A172 (cell line): ENCODE measurements at places on chromosomes 11 and 22. TPM values are rescaled to one million over a fixed set of nuclear protein-coding genes. Genes with fewer than 3 reads are reported as not detected.
A peak's percentile ranks its signal among the peaks of the same experiment; 100 is the strongest.

DNA sequence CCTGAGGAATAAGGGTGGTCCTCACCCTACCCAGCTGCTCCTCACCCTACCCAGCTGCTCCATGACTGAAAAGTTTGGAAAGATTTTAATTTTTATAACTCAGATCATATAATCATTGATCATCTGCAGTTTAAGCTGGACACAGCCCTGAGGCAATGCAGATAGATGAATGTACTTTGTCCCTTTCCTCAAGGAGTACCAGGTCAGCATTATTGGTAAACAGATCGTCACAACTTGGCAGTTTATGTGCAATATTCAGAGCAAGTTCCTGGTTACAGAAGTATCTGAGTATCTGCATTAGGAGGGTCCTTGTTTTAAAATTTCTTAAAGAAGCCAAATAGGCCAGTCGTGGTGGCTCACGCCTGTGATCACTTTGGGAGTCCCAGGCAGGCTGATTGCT is 3.6 kb downstream of the TNRC6B start:
- no peak for DNase-seq

- peak; percentile 94 for DNase-seq
Observed at GRCh38 chr11:36500315-36500721, 9.8 kb downstream of the TRAF6 start.

DNA sequence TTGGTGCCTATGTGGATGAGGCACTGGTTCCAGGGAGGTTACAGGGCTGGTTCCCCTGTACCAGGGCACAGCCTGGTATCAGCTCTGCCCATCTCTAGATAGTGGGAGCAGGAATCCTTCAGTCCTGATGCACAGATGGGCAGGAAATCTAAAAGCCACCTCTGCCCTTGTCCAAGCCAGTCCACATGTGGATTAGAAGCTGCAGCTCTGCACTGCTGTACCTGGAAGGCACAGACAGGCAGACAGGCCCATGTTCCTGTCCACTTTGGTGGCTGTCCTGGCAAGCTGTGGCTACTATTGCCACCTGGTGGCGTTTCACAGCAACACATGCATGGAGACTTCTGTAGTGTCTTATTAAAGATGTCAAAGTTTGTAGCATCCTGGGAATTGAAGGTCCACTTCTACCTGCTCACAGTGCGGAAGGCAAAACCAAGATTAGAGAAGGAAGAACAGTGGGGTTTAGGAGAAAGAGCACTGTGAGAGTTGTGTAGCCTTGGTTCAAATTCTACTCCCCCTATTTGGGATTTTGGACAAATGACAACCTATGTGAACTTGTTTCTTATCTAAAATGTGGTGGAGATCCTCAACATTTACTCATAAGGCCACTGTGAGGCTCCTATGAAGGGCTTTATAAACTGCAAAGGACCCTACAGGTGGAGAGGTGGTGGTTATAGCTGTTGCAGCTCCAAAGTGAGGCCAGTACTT is 30.1 kb downstream of the NAV2 start:
- DNase-seq = peak; percentile 78

GRCh38 chr11:69466039-69466438 is 15.4 kb upstream of the LINC01488 start:
- no peak for DNase-seq

Gene SERPING1
- 0.74 and 4.8 TPM in 2 replicates for total RNA-seq

Gene C11orf87
- not detected in 2 replicates for total RNA-seq

Gene MYBPC3
- not detected in 2 replicates for total RNA-seq

GRCh38 chr22:27961680-27962079 is 42.6 kb upstream of the PITPNB start:
- no peak for DNase-seq

Gene DDTL
- total RNA-seq = 0.79 and 1.2 TPM in 2 replicates

GRCh38 chr22:45953178-45953577 is 23.8 kb downstream of the WNT7B start:
- DNase-seq = no peak

Gene TECTA
- 0.03 and 0.05 TPM in 2 replicates for total RNA-seq

- no peak for DNase-seq
Observed at GRCh38 chr11:26014456-26015115, 317.3 kb upstream of the ANO3 start.

DNA sequence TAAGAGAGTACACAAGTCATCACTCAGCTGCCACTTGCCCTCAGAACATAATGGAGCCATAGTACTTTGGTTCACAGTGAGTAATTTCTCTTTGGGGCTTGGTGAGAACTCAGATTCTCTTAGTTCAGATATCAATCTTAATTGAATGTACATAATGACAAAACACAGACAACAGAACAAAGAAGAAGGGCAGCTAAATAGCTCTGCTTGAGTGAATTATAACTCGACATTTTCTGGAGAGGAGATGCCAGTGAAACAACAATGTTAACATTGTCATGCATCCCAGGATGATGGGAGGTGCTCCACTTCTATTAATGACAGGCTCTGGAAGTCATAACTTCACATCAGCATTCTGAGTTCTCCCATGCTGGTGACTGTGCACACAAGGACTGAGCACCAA is 508.1 kb downstream of the TMEM135 start:
- no peak for DNase-seq

GRCh38 chr11:120929664-120930154 is 94.2 kb upstream of the TBCEL start:
- peak; percentile 32 for DNase-seq

Gene MEI1
- 1.2 and 2.7 TPM in 2 replicates for total RNA-seq

DNA sequence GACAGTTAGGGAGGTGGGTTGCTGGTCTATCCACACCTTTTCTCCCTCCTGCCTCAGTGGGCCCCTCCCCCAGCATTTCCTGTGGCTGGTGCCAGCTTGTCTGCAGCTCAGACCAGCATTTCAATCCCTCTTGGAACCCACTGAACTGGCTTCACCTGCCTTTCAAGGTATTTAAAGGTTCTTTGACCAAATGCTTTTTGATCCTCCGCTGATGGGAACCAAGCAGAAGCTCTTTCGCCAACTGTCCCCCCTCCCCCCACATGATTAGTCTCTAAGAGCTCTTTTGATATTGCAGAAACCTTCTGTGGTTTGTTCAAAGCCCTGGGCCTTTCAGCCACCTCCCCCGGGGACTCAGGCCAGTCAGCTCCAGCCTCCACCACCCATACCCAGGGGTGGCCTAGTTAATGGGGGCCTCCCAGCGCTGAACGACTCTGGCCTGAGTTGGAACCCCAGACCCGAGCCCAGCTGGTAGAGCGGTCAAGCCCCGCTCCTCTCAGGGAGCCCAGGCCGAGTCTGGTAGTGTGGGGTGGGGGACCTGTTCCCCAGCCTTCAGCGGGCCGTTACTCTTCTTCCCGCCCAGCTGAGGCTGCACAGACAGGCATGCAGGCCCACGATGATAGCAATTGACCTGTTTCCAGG is 6.0 kb upstream of the SYT7 start:
- no peak for DNase-seq

Gene MS4A4E
- not detected in 2 replicates for total RNA-seq

DNA sequence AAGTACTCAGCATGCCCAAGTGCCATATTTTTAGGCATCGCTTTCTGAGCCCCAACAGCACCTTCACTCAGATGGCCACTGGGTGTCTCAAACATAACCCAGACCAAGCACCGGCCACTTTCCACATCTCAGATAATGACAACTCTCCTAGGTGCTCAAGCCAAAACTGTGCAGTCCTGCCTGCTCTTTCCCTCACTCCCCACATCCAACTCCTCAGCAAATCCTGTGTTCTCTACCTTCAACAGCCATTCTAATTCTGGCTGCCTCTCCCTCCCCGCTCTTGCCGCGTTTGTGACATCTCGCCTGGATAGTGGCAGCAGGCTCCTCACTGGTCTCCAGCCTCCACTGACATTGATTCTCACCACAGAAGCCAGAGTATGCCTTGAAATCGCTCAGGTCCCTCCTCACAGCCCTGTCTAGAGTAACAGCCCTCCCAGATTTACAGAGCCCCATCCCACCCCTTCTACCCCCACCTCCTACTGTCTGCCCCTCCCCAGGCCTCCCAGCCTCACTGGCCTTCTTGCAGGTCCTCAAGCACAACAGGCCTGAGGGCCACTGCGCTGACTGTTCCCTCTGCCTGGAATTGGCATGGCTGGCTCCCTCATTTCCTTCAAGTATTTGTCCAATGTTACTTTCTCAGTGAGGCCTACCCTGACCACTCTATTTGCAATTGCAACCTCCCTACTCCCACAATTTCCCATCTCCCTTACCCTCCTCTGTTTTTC is 1.3 kb upstream of the PHETA2 start:
- DNase-seq = no peak
